ENCODE measurements at places on chromosomes 13 and 19.

DNA sequence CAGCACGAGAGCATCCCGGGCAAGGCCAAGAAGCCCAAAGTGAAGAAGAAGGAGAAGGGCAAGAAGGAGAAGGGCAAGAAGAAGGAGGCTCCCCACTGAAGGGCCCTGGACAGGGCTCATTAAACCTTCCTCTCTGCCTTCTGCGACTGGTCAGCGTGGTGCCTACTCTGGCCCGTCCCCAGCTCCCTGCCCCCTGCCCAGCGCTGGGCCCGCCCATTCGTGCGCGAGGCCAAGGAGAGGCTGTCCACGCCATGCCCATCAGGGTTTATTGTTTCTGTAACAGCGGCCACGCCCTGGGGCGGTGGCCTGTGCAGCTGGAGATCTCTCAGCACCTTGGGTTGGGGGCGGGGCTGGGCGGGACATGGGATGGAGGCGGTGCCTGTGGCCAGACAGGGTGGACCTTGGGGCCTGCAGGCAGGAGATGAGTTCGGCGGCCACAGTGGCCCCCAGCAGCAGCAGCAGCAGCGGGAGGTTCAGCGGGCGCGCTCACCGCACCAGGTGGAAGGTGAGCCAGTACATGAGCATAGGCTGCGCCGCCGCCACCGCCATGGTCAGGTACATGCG lies 897 bp downstream of the C19orf33 start:
- DNase-seq = no peak

DNA sequence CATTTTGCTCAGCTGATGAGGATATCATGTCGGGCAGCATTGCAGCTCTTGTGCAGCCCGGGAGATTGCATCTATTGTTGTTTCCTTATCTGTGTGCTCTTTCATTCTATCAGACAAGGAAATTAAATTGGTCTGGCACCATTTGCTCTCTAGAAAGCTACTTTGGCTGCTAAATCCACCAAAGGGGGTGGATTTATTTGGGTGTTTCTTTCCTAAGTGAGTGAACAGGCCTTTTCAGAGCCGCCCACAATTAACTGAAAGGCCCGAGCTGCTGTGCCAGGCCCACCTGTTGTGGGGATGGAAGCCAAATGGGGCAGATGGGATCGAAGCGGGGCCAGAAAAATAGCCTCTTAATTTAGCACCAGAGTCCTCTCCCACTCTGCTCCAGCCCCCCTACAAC lies 99.4 kb downstream of the DNAJC15 start:
- DNase-seq = no peak

- no peak for DNase-seq
Measured at GRCh38 chr19:924553-925086, 1.2 kb upstream of the ARID3A start.

DNA sequence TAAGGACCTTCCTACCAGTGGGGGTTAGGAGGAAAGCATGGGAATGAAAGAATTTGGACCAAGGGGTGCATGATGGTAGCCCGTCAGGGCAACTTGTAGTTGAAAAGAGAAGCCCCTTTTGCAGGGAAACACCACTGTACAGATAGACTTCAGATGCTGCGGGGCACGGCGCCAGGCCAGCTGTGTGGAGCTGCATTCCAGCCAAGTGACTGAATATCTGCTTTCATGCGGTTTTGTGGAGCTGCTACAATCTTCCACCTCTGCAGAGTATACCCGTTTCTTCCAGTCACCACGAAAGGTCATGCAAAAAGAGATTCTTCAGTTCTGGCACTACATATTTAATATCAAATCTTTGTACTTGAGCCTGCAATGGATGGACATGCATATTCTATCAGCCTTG lies 104.7 kb downstream of the RGCC start:
- no peak for DNase-seq

DNA sequence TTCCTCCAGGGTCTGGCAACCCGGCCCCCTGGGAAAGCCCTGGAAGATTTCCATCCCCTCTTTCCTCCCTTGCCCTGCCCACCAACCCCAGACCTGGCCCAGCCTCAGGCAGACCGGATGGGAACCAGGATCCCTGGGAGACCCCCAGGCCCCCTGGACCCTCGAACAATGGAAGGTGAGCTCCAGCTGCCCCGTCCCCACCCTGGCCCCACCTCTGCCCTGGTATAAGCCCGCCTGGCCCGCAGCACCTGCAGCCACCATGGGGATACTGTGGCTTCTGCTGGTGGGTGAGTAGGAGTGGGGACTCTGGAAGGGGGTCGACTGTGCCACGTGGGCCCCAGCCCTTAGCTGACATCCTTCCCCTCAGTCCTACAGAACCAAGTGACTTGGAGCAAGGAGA lies 32.4 kb downstream of the HPN start:
- DNase-seq = no peak

GRCh38 chr19:38024992-38025908 lies 118.2 kb downstream of the SIPA1L3 start:
- DNase-seq = no peak

- DNase-seq = no peak
Measured at GRCh38 chr13:25268561-25268960, 18.7 kb downstream of the MTMR6 start.

- DNase-seq = no peak
Measured at GRCh38 chr19:4136680-4137088, 12.8 kb upstream of the MAP2K2 start.

DNA sequence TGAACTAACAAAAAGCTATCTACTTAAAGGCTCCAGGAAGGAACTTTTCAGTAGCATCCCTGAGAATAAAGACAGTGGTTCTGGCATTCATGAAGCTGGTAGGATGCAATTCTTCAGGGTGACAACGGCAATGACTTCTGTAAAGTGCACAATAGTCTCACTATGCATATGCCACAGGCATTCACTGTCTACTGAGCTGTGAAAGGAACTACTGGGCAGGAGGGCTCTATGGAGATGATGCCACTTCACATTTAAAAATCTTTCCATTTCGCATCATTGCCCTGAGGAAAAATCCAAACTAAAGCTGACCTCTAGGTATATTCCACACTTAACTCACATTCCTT lies 2020.6 kb upstream of the PCDH20 start:
- no peak for DNase-seq

DNA sequence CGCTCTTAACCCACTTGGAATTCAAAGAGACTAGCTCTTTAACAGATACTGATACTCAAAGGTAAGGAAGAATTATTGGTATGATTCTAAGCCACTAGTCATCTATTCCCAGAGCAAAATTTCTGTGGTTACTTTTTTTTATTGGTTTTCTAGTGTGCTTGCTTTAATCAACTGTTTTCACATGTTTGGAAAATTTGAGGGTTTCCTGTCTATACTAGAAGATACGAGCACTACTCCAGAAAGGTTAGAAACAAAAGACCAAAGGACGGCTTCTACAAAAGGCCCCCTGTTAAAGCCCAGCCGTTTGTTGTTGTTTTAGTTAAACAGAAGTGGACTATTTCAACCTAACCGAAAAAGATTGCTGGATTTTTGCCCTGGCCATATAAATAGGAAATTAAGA lies 18.5 kb upstream of the LPAR6 start:
- no peak for DNase-seq

- DNase-seq = no peak
Measured at GRCh38 chr13:31134039-31134711, 27.5 kb downstream of the HSPH1 start.

DNA sequence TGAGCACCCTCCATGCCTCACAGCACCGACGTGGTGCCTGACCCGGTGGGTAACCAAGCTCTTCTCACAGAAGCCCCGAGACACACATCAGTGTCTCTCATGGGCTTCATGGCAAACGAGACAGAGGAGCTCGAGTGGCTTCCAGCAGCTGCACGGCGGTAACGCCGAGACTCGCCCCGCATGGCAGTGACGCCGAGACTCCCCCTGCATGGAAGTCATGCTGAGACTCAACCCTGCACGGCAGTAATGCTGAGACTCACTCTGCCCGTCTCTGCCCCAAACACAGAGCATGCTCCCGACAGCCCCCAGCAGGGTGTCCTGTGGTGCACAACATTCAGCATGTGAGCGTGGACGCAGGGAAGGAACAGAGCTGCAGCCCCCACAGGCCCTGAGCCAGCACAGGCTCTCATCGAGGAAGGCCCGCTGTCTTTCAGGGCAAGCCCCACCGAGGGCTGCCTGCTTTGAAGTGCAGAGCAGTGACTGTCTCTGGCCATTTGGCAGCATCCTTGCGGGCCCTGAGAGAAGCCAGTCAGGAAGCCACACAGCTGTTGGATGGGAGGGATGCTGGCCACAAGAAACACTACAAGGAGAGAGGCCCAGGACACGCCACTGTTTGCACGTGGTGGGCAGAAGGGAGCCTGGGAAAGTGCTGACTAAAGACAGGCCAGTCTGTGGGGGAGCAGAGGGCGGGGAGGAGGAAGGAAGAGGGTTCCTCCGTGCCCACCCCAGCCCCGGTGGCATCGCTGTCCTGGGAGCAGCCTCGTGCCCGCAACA lies 9.5 kb downstream of the GAS6 start:
- no peak for DNase-seq

GRCh38 chr13:45433381-45433790 lies 15.2 kb upstream of the SLC25A30 start:
- no peak for DNase-seq

All from stimulated activated CD4-positive, alpha-beta T cell treated with anti-CD3 and anti-CD28 coated beads, Interleukin-1b, Interleukin-23, amount 100 ng/mL, for 1 hour (primary cell).